ENCODE measurements at places on chromosomes 12 and 14. TPM values are rescaled to one million over a fixed set of nuclear protein-coding genes. Genes with fewer than 3 reads are reported as not detected.

The ASB2 gene
- 0.77 TPM for polyA plus RNA-seq

The CDKL1 gene
- 1.9 TPM for polyA plus RNA-seq

The OTX2 gene
- not detected for polyA plus RNA-seq

The EXOC5 gene
- 22.4 TPM for polyA plus RNA-seq

The DIO3 gene
- not detected for polyA plus RNA-seq

The ADAMTS20 gene
- not detected for polyA plus RNA-seq

- DNase-seq, result no peak
Observed at GRCh38 chr12:31440134-31440533, 114.2 kb upstream of the SINHCAF start.

DNA sequence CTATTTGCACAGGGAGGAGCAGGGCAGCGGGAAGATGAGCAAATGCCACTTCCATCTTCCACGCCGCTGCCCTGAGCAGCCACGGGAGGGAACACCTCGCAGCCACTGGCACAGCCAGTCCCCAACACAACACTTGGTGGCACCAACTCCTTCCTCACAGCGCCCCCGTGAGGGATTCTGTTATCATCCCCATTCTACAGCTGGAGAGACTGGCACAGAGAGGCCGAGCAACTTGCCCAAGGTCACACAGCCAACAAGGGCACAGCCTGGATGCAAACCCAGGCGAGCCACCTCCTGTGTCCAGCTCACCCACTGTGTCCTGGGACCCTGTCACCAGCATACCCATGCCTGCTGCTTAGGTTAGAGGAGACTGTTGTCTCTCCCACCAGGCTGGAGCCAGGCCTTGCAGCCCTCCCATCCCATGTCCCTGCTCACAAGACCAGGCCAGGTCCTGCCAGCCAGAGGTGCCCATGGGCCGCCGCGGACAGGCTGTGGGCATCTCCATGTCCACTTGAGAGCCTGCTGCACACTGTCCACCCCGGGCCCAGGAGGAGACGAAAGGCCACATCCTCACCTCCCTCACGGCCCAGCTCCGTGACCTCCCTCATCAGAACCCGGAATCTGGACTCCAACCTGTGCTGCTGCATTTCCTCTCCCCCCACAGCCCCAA, 57.0 kb downstream of the NCOR2 start:
- DNase-seq, result no peak

GRCh38 chr14:21556378-21557083, 23.3 kb downstream of the OR10G3 start:
- DNase-seq, result no peak

DNA sequence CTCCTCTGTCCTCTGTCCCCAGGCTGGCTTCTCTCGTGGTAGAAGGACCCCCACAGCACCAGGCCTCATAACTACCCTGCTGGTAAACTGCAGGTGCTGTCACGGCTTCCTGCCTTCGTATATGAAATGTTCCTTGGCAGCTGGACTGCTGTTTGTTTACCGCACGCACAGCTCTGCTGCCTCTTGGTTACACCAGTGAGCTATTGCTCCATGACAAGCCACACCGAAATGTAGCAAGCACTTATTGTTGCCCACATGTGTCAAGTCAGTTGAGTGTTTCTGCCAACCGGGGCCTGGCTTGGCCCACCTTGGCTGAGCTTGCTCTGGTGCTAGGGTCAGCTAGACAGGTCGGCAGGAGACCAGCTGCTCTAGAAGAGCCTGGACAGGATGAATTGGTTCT, 21.7 kb upstream of the TCL1B start:
- no peak for DNase-seq

DNA sequence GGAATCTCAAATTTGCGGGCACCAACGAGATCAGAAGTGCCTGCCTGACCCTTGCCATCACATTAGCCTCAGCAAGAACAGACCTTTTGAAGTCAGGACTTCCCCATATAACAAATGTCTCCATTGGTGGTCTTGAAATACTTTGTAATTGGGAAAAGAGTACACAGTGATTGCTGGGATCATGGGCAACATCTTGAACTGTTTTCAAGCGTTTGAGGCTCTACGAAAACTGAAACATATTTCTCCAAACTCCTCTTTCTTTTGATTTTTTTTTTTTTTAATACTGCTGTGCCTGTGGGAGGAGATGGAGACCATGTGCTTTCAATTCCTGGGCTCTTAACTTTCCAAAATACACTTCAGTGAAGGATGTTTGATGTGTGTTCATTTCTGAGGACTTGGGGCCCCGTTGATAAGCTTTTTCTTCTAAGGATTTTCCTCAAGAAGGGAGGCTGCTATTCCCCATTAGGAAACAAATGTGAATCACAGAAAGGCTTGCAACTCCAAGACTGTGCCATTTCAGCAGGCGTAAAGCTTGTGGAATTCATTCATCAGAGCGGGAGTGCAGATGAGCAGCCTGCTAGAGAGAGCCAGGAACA, 94.5 kb downstream of the TMEM132C start:
- DNase-seq, result no peak

GRCh38 chr12:75623631-75624154, 112.3 kb upstream of the KRR1 start:
- DNase-seq, result peak; percentile 33

DNA sequence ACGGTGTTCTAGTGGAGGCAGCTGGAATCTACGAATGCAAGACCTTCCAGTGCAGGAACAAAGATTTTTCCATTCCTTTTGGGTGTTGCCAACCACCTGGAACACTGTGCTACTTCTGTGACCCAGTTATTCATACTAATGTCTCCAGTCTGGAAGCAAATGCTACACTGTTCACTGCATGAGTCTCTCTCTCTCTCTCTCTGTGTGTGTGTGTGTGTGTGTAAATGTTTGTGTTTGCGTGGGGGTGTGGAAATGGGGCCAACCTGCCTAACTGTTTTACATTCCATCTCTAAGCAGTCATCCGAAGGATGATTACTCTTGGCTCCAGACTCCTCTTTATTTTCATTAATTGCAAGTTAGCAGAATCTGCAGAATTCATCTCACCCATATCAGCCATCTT, 29.9 kb upstream of the YBX3 start:
- peak; percentile 68 for DNase-seq

DNA sequence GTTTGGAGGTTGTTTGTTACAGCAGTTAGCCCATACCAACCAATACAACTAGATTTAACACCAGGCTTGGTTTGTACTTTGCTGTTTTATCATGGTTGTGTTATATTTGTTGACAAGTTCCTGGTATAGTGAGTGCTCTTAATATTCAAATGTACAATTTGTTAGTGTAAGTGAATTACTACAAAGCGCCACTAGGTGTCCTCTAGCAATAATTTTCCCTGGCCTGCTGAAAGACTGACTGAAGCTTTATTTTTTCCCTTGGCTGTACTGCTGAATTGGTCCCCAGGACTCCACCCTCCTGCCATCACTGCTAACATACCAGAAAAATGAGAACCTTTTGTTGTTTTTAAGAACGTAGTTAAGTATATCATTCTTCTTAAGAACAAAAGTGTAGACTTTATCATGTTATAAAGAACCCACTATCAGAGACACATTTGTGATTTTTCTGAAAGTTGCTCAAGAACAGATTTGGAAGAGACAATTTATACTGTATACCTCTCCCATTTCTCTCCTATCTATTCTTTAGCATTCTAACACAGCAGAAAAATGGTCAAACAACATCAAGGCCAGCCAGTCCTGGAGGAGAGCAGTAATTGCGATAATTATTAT, 75.3 kb upstream of the FAR2 start:
- DNase-seq, result peak; percentile 49

Data from IMR-90 (cell line).